Brain microvascular endothelial cell (primary cell): ENCODE measurements at places on chromosomes 1 and 21.

GRCh38 chr1:207911856-207912760 is 1.2 kb upstream of the CD34 start:
- DNase-seq: no peak

GRCh38 chr1:56404561-56405030 is 174.8 kb downstream of the PLPP3 start:
- DNase-seq: no peak

- DNase-seq: no peak
Measured at GRCh38 chr1:230300322-230301301, 125.5 kb downstream of the PGBD5 start.

DNA sequence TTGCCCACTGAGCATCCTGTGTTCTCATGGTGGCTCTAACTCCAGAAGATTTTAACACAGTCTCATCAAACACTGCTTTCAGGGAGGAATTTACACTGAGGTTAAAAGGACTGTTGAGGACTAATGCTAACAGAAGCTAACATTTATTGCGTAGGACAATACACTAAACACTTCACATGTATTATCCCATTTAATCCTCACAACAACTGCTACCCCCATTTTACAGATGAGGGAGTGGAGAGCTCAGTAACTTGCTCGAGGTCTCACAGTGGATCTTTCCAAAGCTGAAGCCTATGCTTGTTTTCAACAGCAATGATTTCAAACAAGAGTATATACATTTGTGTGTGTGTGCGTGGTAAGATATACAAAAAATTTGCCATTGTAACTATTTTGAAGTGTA is 13.9 kb downstream of the ATF3 start:
- no peak for DNase-seq

DNA sequence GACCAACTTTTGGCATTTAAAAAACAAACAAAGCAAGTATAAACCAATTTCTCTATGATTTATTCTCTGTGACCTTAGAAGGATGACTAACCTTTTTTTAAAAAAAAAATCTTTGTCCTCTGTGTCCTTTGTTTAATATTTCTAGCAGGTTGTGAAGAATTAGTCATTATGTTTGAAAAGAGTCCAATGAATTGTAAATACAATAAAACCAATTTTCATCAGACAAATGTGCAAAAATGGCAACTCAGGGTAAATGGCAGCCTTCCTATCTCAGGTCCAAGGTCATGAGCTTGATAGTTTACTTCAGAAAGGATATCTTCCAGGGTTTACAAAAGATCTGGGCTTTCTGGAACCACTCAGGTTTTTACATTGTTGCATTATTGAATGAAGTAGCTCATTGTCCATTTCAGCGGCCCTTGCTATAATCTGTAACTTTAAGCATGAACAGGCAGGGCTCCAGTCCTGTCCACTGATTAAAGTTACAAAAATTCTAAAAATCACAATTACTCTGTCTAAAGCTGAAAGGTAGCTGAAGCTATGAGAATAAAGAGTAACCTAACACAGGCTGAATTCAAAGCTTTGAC is 11.7 kb upstream of the MAP3K21 start:
- no peak for DNase-seq

- DNase-seq: peak; percentile 39
Measured at GRCh38 chr1:179550746-179551682, 24.7 kb downstream of the NPHS2 start.

- no peak for DNase-seq
Measured at GRCh38 chr1:212949771-212950170, 570 bp upstream of the VASH2 start.

- no peak for DNase-seq
Measured at GRCh38 chr1:170471398-170472053, 60.4 kb upstream of the GORAB start.

- DNase-seq: no peak
Measured at GRCh38 chr1:165795894-165796293, 27.2 kb upstream of the TMCO1 start.

DNA sequence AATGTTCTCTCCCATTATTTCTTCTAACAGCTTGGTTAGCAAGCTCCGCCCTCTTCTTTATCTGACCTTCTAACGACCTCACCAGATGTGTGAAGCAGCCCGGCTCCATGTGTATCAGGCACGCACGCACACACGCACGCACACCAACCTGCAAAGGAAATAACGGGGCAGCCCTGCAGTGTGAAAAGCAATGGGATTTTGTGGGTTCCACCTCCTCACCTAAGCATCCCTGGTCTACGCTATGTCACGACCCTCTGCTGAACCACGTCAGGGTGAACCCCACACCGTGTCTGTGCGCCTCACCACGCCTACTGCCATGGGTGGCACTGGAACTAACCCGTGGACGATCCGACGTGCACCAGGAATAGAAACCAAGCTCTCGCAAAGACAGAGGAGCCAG is 10.4 kb downstream of the SSU72 start:
- no peak for DNase-seq

DNA sequence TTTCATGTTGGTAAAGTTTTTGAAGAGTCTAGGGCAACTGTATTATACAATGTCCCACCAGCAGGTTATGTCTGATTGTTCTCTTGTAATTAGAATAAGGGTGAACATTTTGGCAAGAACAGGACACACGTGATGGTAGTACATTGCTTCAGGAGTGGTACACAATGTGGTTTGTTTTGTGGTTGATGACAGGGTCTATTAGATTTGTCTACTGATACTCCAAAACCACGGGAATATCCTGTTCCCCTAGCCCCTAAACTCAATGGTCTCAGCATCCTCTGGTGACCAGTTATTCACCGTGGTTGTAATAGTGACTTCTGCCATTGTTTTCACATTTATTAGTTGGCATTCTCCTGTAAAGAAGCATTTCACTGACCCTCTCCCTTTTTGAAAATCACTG is 22.1 kb upstream of the ACTA1 start:
- DNase-seq: no peak

DNA sequence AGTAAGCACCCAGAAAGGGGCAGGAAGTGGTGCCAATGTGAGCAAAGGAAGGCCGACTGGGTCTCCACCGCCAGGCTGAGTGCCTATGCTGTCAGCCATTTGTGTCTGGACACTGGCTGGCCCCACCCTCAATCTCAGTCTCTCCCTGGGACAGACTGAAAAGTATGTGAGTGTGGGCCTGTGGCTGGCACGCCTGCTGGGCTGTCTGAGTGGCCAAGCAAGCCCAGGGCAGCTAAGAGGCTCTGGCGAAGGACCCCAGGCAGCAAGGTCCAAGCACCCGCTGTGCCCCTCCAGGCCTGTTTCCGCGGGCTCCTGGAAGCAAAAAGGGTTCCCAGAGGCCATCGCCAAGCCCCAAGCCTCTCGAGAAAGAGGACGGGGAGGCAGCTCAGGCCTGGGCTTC is 93.3 kb upstream of the VAMP3 start:
- DNase-seq: no peak

DNA sequence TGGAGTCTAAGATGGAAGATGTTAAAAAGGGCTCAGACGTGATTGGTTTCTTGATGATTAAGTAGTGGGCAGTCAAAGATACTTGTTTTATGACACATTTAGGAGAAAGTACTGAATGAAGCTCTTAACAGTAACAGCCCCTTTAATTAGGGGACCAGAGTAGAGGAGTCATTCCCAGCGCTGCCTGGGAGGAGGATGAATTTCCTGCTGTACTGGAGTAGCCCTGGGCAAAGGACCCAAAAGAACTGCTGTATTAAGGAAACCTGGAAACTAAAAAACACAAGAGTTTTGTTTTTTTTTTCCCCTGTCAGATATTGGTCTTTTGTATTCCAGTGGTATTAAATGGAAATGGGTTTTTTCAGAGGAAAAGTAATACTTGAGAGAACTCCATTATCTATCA is 126.5 kb downstream of the NFIA start:
- DNase-seq: no peak

DNA sequence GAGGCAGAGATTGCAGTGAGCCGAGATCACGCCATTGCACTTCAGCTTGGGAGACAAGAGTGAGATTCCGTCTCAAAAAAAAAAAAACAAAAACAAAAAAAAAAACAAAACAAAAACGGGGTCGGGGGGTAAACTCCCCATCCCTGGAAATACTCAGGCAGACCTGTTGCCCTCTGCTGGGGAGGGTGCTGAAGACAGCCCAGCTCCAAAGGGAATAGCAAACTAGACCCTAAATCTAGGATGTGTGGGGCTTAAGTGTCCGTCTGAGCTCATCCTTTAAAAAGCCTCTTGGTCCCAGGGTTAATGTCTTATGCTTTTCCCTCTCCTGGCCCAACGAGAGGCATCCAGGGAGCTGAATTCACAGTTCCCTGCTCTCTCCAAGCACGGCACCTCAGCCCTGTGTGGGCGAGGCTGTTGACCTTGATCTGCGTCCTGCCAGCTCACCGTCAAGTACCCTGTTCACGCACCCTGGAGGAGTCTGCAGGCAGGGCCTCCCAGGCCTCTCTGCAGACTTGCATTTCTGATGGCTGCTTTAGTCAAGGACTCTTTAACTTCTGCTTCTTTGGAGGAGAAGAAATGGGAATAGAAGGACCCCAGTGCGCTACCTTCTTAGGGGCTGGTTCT is 22.3 kb downstream of the KCND3 start:
- DNase-seq: no peak

DNA sequence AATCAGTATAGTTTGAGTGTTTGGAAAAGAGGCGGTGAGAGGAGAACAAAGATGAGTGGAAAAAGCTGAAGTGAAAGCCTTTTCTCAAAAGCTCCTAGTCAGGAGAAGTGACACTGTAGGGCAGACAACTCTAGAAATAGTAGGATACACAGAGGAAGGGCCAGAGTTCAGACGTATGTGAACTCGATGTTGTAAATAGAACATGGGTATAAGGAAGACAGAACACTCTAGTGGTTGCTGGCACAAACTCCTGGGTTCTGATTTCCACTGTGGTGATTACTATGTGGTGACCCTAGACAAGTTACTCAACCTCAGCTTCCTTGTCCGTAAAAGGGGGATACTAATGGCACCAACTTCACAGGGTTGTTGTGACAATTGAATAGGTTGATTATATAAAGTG is 30.2 kb upstream of the MGST3 start:
- DNase-seq: no peak

- no peak for DNase-seq
Measured at GRCh38 chr1:79708646-79709265, 702.2 kb upstream of the ADGRL4 start.

- DNase-seq: no peak
Measured at GRCh38 chr1:53091841-53092645, 30.0 kb downstream of the PODN start.

- DNase-seq: no peak
Measured at GRCh38 chr1:168386949-168387586, 106.4 kb downstream of the TBX19 start.

GRCh38 chr1:87965193-87965592 is 636.5 kb downstream of the LMO4 start:
- no peak for DNase-seq

DNA sequence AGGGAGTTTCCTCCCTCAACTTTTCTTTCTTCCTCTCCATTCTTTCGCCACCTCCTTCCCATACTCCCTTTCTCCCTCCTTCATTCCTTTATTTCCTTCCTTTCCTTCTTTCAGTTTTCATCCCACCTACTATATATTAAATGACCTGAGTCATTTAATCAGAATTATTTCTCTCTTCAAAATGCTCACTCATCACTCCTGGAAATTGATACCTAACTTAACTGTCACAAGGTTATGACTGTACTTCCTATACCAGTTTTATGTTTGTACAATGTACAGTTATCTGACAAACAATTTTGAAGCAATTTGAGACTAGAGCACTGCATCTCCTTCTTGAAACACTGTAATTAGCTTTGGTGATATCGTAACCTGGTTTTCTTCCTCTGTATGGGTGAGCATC is 41.4 kb downstream of the NEXN start:
- DNase-seq: no peak

- peak; percentile 38 for DNase-seq
Measured at GRCh38 chr1:112956544-112957132, 642 bp upstream of the SLC16A1 start.

GRCh38 chr1:44696789-44697345 is 22.4 kb downstream of the ARMH1 start:
- no peak for DNase-seq

- DNase-seq: no peak
Measured at GRCh38 chr1:89347296-89347695, 16.6 kb upstream of the GBP6 start.

GRCh38 chr1:53594391-53595180 is 135.4 kb downstream of the DMRTB1 start:
- no peak for DNase-seq

DNA sequence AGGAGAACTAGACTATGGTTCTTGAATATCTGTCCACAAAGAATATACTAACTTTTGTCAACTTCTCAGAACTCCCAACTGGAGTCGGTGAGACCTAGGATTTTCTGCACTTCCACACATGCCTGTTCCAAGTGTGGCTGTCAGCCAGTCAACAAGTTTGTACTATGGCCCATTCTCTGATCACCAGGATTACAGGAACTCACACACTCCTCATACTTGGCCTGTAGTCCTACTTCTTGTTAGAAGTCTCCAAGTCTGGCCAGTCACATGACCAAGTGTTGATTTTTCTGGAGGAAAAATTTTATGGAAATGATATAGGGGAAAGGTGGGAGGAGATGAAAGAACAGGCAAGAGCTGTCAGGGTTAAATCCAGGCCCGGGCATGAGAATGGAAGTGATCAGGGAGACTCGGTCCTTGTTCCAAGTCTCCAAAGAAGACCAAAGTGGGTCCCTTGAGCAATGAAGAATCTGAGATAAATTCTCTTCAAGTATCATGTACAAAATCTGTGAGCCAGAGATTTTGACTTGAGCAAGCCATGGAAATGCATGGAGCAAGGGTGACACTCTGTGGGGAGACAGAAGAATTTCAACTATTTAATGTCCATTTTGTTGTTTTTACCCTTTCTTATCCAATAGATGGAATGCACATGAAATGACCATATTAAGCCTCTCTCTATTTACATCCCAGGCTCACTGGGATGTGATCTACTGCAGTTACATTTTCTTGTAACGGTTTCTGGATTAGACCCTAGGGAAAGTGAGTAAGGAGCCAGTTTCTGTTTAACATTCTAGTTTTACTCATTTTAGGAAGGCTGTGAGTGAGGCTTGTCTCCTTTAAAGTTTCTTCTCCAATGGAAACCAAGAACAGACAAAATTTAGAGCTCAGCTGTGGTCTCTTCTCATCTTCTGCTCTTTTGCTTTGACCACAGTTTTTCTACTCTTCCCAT is 320.9 kb downstream of the ASTN1 start:
- DNase-seq: no peak

- DNase-seq: no peak
Measured at GRCh38 chr1:224338150-224338838, 8.3 kb upstream of the NVL start.

GRCh38 chr1:241846375-241846774 is 1.6 kb upstream of the EXO1 start:
- DNase-seq: no peak

DNA sequence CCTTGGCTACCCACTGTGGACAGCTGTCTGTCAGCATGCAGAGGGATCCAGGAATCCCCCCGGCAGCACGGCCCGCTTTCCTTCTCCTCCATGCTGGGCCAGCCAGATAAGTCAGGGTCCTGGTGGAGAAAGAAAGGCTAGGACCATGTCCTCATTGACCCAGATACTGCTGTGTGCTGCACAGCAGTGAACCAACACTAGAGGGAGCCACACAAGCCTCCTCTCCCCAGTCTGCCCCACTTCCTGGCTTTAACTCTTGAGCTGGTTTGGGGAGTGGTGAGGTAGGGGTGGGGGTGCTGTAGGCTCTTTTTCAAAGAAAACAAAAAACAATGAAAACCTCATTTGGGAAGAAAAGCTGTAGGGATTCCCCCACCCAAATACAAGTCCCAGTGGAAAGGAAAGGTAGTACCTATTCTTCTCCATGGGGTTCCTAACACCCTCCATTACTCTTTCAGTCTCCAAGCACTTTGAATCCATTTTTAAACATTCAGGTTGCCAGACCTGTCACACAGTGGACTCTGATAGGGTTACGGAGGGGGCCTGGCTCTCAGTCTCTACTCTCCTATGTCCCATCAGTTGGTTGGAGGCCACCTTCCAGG is 84.9 kb upstream of the CD1D start:
- peak; percentile 32 for DNase-seq
